ENCODE measurements at places on chromosomes 4 and X.

- no peak for DNase-seq
Measured at GRCh38 chrX:44330227-44330626, 13.2 kb downstream of the EFHC2 start.

- no peak for DNase-seq
Measured at GRCh38 chr4:94306713-94307112, 35.9 kb downstream of the HPGDS start.

DNA sequence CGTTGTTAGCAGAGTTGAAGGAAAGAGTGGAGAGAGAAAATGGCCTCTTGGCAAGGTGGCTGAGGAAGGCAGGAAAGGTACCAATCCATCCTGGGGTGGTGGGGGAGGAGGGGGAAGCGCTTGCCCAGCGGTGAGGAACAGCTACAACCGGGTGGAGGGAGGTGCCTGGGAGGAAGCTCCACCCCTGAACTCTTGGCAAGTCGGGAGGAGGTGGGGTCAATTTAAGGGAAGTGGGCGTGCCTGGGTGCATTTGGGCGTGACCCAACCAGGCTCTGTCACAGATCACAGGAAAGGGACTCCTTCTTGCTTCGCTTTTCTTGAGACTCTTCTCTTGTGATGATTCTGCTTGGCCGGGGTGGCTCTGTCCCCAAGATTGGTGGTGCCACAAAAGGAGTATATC lies 41.7 kb downstream of the BCORL1 start:
- DNase-seq: peak; percentile 62

DNA sequence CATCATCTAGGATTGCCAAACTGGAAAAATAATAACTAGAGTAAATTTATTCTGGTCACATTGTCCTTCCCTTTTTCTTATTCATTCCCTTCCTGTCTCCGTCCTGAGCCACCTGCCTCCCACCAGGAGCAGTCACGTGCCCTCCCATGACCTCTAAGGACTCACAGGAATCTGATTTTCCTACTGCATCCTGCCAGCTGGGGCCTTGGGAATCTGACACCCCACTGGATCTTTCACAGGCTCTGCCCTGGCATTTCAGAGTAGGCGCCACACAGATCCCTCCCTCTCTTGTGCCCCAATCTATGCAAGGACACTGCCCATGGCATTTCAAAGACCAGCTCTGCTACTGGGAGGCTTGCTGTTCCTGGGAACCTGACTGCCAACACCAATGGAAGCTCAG lies 520.5 kb downstream of the PPARGC1A start:
- no peak for DNase-seq

DNA sequence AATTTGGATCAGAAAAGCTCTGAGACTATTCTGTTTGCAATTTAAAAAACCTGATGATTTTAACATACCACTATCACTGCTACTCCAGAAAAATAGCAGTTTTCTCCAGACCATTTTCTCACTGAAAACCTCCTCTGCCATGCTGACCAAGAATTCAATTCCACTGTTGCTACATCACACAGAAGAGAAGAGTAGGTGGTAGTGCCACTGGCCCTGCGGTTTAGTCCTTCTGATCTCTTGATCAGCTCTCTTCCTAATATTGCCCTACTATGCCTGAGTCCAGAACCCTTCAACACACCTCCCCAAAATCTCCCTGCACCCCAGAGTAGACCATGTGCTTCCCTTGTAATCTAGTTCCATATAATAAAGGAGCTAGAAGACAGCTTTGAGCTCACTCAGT lies 55.8 kb upstream of the HS3ST1 start:
- no peak for DNase-seq

DNA sequence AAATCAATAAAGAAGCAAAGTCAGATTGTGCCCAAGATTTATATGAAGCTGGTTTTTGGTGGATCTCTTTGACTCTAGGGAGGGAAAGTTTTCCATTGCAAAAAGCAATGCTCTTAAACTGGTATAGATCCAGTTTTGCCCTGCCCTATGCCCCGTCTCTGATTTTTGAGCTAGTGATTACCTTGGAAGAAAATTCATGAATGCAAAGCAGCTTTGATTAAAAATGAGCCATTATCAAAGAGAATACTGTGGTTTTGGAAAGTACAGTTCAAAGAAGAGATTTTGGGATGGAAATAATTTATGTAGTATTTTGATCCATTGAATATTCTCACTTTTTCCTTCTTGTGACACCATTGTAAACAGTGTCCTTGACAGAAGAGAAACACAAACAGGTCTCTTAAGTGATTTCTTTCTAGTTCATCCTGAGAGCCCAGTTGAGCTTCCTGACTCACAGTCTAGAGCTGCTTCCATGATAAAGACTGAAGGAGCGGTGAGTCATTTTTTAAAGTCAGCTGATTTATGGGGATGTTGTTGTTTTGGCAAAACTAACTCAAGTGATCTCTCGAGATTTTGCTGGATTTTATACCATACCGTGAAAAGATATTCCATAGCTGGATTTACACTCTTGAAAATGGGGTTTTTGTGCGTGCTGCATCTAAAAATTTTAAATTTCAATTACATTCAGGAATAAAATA lies 76.7 kb downstream of the AFF1 start:
- peak; percentile 71 for DNase-seq

DNA sequence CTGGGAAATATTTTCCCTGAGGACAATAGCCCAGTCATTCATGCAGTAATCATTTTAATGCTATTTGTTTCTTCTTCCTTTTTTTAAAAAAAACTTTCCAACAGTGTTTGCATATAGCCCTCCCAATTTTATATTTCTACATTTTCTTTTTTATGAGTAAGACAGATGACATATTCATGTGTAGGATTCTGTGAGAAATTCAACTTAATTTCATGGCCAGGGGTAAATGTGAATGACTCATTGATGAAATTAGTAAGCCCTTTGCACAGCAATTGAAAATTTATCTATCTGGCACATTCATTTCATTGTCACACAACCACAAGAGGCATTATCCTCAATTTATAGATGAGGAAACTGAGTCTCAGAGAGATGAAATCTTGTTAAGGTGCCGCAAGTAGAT lies 13.7 kb upstream of the SMIM20 start:
- DNase-seq: peak; percentile 51

- DNase-seq: no peak
Measured at GRCh38 chrX:97057349-97057909, 173.7 kb downstream of the RPA4 start.

DNA sequence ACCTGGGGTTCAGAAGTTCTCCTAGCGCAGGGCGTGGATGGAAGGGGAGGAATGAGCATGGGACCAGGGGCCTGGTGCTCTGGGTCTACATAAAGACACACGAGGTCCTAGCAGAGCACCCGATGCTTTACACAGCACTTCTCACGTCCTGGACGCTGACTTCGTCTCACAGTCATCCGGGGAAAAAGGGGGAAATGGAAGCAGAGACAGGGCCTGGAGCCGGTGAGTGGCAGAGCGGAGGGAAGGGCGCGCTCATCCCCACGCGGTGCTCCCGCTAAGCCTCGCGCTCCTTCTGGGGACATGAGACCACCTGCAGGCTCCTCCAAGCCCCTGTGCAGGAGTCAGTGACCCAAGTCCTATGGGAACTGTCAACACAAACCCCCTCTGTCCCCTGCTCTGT lies 157.7 kb downstream of the AFAP1 start:
- DNase-seq: no peak

DNA sequence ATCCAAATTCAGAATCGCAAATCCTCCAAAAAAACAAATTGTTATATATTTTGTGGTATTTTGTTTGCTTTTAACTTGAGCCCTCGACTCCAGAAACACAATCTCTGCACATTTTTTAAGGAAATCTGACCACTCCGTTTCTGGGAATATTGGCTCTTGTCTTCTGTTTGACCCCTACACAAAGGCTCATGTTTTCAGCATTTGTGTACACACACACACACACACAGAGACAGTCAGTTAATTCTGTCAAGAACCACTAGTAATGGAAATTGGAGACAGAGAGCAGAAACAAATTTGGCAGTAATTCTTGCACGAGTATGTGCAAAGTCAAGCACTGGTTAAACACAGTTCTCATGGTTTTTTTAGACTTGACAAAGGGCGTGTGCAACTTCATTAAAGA lies 115.4 kb downstream of the AFAP1 start:
- DNase-seq: no peak

DNA sequence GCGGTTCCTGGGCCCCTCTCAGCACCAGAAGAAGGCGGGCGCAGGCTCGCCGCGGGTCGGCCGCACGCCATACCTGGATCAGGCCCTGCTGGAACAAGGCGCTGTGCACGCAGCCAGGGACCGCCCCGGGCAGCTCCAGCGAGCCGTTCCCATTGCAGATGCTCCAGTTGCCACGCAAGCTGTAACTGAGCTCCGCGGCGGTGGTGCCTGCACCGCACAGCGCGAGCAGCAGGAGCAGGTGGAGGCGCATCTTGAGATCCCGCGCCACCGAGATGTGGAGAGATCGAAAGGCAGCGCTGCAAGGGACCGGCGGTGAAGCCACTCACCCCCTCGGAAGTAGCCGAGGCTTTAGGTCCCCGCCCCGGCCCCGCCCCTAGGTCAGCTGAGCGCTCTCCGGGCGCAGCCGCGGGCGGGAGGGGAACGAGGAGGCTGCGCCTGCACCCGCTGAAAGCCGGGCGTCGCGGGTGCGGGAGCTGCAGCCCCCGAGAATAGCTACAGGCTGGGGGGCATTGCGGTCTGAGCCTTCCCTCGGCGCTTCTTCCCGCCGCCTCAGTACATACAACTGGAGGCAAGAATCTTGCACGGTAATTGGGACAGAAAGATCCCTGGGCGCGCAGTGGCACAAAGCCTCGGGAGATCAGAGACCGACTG lies at the start of gene MANBA:
Gene MANBA, minus strand, starts transcription at position 324 of the 651 bp plus-strand sequence. Its CDS starts 74 bp downstream, at position 250.
- DNase-seq: peak; percentile 73

DNA sequence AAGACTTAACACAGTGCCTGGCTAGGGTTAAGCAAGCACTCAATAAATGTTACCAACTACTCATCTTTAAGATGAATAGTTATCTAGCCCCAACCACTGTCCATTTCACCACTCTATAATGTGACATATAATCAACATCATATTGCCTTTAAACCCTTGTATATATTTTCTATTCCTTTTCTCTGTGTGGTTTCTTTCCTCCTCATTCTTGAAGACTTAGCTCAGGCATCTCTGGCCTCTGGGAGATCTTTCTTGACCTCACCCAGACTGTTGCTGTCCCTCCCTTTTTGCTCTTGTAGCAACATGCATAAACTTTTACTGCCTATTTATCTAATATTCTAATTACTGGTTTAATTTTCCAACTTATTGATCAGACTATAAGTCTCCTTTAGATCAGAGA lies 249.9 kb upstream of the MAB21L2 start:
- no peak for DNase-seq

GRCh38 chrX:9493936-9494335 lies 29.1 kb downstream of the TBL1X start:
- DNase-seq: peak; percentile 25

DNA sequence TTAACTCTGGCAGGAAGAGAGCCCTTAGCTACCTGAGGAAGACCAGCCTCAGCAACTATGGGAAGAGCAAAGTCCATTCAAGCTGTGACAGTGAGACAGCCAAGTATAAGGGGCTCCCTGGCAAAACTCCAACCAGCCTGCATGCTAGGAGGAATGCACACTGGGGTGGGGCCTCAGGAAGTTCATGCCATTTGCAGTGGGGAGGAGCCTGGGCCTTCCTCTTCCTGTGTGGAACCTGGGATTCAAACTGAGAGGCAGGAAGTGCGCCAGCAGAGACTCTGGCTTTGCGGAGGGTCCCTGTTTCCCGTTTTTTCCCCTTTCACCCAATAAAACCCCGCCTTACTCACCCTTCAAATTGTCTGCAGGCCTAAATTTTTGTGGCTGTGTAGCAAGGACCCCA lies 33.0 kb downstream of the TFDP3 start:
- no peak for DNase-seq

GRCh38 chr4:53459548-53459947 lies 82.1 kb downstream of the FIP1L1 start:
- DNase-seq: peak; percentile 42
